ENCODE measurements at places on chromosomes 12 and 14.

DNA sequence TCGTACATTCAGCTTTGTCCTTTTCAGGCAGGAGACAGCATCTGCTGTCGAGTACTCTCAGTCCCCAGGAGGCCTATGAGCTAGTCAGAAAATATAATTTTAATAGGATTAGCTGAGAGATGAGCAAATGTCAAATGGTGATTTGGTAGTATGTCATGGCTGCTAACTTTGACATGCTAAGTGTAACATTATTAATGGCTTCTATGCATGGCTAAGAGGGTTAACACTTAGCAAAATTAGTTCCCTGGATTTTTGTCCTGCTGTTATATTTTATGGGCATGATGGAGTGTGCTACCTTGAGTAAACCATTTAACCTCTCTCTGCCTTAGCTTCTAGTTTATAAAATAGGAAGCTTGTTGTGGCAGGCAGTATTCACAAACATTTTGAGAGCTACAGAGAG lies 2.9 kb upstream of the PCNX1 start:
- DNase-seq = no peak

- DNase-seq = no peak
Observed at GRCh38 chr14:65554837-65555236, 142.3 kb downstream of the FUT8 start.

DNA sequence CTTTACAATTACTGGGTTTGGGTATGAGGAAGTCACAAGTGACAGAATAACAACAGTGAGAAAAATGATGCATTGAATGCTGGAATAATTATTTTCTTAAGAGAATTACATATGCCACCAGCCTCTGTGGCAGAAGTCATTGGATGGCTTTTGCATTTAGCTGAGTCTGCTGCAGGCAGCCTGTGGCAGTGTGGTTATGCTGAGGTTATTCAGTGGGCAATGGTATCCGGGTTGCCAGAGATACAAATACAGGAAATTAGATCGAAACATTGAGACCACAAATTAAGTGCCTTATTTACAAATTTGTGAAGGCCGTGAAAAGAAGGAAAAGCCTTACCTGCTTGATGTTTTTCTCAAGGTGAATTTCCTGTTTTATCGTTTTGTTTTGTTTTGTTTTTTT lies 1050.0 kb downstream of the GALC start:
- no peak for DNase-seq

DNA sequence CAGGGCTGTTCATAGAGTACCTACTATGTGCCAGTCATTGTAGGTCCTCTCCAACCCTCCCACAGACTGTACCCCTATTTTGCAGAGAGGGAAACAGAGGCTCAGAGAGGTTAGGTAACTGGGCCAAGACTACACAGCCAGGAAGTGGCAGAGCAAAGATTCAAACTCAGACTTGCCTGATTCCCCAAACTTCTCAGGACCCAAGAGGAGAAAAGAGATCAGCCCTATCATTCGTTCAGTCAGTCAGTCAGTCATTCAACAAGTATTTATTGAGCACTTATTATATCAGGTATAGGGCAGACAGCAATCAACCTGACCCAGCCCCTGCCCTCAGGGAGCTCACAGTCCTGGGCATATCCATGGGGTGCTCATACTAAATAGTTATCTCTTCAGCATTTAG lies 39.6 kb upstream of the CORO1C start:
- DNase-seq = no peak

GRCh38 chr12:116941188-116941587 lies 30.4 kb downstream of the FBXW8 start:
- DNase-seq = no peak

DNA sequence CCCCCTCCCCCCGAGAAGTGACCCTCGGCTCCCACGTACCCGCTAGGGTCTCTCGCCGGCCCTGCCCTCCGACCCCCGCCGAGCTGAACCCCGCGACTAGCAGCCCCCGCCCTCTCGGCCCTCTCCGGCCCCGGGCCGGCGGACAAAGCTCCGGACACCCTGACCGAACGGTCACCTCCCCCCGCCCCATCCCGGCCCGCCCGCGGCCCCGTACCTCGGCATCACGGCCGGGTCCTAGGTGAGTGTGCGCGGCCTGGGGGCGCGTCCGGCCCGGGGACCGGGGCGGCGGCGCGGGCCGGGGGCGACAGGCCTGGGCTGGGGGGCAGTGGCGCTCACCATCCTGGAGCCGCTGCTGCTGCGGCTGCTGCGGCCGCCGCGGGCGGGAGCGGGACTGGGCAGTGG lies at the start of gene FIGNL2:
Gene FIGNL2 (minus strand): TSS at position 393 of the 402 bp plus-strand sequence. CDS start 26,305 bp downstream, outside the sequence.
- no peak for DNase-seq

- DNase-seq = no peak
Observed at GRCh38 chr12:62618319-62618718, 151.7 kb downstream of the MON2 start.

GRCh38 chr12:101925361-101925760 lies 48.0 kb downstream of the DRAM1 start:
- peak; percentile 93 for DNase-seq

- DNase-seq = no peak
Observed at GRCh38 chr14:63493246-63493645, 49.9 kb downstream of the PPP2R5E start.

- DNase-seq = no peak
Observed at GRCh38 chr14:105166571-105167302, 1.8 kb downstream of the JAG2 start.
